ENCODE measurements at places on chromosomes 5 and 9. TPM values are rescaled to one million over a fixed set of nuclear protein-coding genes. Genes with fewer than 3 reads are reported as not detected.

SH2D3C gene
- total RNA-seq = 11.0 TPM

GRCh38 chr5:14158890-14159666 lies 15.9 kb downstream of the TRIO start:
- no peak for DNase-seq

DNA sequence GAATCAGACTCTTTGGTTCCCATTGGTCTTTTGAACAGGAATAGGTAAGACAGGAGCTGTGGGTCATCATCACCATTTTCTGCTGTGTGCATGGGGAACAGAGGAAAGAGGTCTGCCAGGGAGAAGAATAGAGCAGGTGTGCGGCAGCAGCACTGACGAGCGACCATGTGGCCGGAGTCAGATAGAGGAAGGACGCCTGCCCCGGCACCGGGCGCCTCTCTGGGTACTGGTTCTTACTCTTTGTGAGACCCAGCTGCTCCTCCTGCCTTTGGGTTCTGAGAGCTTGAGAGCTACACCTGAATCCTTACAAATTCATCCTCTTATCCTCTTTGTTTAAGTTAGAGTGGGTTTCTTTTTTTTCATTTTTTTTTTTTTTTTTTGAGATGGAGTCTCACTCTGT lies 90.8 kb downstream of the NDFIP1 start:
- no peak for DNase-seq

TBC1D2 gene
- 3.5 TPM for total RNA-seq

DNA sequence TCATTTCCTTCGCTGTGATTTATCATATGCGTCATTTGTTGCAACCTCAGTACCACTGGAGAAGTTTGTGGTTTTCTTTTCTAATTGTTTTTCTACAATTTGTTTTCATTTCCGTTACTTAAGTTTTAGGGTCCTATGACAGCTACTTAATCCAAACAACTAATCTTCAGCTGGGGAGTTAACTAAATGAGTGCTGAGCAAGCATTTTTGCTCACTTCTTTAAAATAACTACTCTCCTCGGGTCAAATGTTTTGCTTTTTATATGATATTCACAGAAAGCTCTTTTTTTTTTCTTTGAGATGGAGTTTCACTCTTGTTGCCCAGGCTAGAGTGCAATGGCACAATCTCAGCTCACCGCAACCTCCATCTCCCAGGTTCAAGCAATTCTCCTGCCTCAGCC lies 14.6 kb upstream of the ICE1 start:
- no peak for DNase-seq

ZNF366 gene
- 5.4 TPM for total RNA-seq

GRCh38 chr9:124779368-124780059 lies 2.6 kb downstream of the OLFML2A start:
- no peak for DNase-seq

DNA sequence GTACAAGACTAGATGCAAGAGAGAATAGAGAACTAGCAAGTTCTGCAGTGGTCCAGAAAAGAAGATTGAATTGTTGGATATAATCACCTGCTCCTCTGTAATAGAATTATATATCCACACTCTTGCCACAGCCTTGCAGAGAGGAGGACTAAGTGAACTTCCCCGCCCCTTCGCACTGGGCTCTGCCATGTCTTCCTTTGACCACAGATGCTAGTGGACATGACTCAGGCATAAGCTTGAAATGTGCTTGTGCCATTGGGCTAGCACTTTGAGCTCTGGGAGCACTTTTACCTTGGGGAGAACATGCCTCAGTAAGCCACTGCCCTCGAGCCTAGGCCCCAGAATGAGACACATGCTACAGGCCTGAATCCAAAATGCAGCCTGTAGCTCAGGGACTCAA lies 113.5 kb upstream of the RASA1 start:
- DNase-seq = no peak

GRCh38 chr9:115625251-115625650 lies 507.3 kb upstream of the TNC start:
- no peak for DNase-seq

IFNK gene
- not detected for total RNA-seq

- DNase-seq = no peak
Observed at GRCh38 chr9:126205265-126205664, 121.4 kb upstream of the MVB12B start.

EPB41L4A gene
- 27.2 TPM for total RNA-seq

DNA sequence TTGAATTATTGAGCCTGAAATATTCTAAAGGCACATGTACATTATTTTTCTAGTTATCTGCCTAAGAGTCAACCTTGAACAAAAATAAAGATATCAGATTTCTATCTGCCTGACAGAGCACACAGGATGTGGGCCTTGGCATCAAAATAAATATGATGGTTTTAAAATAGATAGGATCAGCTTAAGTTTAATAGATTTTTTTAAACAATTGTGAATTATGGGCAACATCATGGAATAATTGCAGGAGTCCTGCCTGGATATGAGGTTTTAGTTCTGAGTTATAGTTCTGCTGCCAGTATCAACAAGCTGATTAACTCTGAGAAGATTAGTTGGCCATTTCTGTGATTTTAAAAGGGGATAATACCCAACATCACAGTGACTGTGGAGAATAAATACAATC lies 107.0 kb upstream of the PCA3 start:
- DNase-seq = no peak
